A673 (cell line): ENCODE measurements at places on chromosomes 3 and 15. TPM values are rescaled to one million over a fixed set of nuclear protein-coding genes. Genes with fewer than 3 reads are reported as not detected.

The GPR160 gene
- 6.7 and 11.2 TPM in 2 replicates for total RNA-seq

The KBTBD12 gene
- not detected in 2 replicates for total RNA-seq

The FOXB1 gene
- total RNA-seq = not detected in 2 replicates

The CLASP2 gene
- total RNA-seq = 67.4 and 74.6 TPM in 2 replicates

The FOXL2NB gene
- total RNA-seq = not detected in 2 replicates

GRCh38 chr3:196641333-196642054 is 2.0 kb downstream of the NRROS start:
- DNase-seq = no peak

The IL1RAP gene
- 207 and 233 TPM in 2 replicates for total RNA-seq

DNA sequence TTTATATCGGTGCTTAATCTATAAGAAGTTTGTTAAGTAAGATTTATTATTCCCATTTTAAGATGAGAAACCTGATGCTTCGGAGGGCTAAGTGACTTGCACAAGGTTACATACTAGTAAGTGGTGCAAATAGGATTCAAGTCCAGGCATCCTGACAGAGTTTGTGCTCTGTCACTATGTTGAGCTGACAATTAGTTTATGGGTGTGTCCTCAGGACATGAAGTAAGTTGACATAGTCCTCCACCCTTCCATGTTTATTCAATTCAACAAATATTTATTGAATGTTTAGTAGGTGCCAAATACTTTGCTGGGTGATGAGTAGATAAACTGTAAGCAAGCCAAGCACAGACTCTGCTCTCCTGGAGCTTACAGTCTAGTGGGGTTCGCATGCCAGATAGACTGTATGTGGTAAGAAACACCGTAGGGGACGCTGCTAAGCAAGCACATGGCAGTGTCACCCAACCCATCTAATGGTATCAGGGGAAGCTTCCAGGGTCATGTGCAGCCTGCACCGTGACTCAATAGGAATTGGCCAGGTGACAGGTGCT is 342.7 kb upstream of the SATB1 start:
- no peak for DNase-seq

DNA sequence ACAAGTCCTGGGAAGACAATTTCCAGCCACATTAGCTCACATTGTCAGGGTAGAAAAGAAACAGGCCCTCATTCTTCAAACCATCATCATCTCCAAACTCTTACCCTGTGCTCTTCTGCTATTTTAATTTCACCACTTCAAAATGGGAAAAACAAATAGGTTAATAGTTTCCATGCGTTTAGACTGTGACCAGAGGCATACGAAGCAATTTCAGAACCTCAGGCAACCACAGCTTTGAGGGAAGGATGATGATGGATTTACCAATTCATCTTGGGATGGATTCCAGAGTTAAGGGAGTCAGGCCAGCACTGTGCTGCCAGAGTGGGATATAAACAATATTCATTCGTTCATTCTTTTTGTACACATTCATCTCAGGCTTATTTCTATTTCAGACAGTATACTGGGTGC is 307.8 kb upstream of the TPRG1 start:
- DNase-seq = no peak

DNA sequence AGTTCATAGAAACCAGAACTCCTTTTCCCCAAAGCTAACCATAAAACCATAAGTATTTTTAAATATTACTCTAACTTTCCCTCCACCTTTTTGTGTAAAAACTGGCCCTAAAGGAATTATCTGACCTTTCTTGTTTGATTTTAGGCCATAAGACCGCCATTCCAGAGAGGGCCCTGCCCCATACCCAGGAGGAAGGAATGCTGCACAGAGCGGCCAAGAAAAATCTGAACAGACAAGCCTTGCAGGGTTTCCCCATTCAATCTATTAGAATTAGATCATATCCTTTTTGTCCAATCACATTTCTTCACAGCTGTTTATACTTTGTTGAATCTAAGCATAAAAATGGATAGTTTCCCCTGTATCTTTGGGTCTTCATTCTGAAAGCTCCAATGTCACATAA is 97.1 kb downstream of the B3GALNT1 start:
- DNase-seq = no peak

GRCh38 chr15:74603789-74604705 is 11.6 kb upstream of the CLK3 start:
- DNase-seq = no peak

GRCh38 chr15:50107157-50107556 is 11.9 kb downstream of the ATP8B4 start:
- no peak for DNase-seq

GRCh38 chr15:31434588-31435260 is 108.1 kb downstream of the KLF13 start:
- no peak for DNase-seq

- DNase-seq = peak; percentile 60
These were observed 314 bp upstream of the TMED3 start for GRCh38 chr15:79310612-79310984.

- peak; percentile 42 for DNase-seq
These were observed 127.6 kb upstream of the LMOD3 start for GRCh38 chr3:69250014-69250413.

DNA sequence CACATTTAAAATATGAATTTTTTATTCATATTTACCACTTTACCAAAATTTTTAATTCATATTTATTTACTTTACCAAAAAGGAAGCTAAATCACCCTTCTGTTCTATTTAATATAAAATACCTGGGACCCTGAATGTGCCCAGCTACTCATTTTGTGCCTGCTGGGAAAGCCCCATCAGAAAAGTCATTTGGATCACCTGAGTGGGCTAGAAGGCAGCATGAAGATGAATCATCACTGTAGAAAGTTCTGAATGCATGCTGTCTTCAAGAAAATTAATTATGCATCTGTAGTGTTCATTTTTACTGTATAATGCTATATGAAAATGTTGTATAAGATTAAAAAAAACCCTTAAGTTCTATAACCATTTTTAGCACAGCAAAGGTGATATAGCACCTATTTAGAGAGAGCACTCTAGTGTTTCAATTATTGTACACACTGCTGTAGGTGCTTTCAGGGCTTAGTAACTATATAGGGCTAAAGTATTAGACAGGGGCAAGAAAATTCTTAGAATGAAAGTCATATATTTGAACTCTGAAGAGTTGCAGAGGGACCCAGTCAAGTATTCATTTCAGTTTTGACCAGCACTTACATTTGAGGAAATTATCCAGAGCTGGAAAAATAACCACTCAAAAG is 175.1 kb downstream of the NFKBIZ start:
- no peak for DNase-seq

DNA sequence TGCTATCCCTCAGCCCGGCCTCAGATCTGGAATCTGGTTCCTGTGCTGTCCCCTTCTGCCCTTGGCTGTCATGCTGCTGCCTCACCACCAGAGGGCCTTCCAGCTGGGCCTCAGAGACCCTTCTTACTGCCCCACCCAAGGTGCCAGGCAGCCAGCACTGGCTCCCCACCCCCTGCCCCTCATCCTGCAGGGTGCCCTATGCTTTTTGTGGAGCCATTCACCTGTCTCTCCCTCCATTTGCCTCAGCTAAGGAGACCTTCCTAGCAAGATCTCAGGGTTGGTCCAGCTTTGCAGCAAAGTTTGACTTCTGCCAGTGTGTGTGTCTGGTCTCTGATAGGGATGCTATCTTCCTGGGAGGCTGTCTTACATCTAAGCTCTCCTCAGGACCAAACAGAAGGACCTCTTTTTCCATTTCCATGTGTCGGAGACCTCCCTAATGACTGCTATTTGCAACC is 1.9 kb upstream of the VWA5B2 start:
- peak; percentile 42 for DNase-seq

The TRMT10C gene
- total RNA-seq = 36.7 and 41.9 TPM in 2 replicates

GRCh38 chr3:39808467-39809180 is 785 bp upstream of the MYRIP start:
- DNase-seq = peak; percentile 3

DNA sequence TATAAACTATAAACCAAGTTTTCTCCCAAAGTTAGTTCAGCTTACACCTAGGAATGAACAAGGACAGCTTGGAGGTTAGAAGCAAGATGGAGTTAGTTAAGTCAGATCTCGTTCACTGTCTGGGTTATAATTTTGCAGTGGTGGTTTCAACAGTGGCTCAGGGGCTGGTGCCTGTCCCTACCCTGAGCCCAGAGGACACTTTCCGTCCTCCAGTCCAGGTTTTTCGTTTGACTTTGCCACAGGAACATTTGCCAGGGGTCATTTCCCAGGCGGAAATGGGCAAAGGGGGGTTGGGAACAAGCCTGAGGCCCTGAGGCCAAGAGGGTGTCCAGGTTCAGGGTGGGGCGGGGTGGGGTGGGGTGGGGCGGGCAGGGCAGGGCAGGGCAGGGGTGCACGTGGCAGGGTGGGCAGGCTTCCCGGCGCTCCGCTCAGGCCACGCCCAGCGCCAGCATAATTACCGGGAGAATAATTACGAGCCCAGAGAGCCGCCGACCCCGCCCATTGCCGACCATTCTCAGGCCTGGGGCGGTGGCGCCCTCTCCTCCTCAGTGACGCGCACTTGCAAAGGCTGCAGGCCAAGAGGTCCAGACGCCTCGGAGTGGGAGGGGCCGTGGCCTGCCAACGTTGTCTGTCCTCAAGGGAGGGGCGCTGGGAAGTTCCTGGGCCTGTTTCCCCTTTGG is 70.4 kb downstream of the KLF13 start:
- peak; percentile 20 for DNase-seq

The GOLGA8T gene
- total RNA-seq = not detected in 2 replicates

- peak; percentile 13 for DNase-seq
These were observed 391.4 kb upstream of the FRG2C start for GRCh38 chr3:75272691-75273090.

DNA sequence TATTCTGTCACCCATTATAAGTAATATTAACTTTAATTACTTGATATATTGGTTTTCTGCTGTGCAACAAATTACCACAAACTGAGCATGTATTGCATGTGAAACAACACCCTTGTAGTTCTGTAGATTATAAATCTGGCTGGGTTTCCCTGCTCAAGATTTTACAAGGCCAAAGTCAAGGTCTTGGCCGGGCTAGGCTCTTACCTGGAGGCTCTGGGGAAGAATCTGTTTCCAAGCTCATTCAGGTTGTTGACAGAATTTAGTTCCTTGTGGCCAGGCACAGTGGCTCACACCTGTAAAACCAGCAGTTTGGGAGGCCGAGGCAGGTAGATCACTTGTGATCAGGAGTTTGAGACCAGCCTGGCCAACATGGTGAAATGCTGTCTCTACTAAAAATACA is 16.3 kb downstream of the TIMMDC1 start:
- DNase-seq = no peak

GRCh38 chr3:197465996-197466549 is 89.7 kb downstream of the BDH1 start:
- no peak for DNase-seq

GRCh38 chr15:93671387-93671943 is 559.9 kb upstream of the MCTP2 start:
- no peak for DNase-seq

DNA sequence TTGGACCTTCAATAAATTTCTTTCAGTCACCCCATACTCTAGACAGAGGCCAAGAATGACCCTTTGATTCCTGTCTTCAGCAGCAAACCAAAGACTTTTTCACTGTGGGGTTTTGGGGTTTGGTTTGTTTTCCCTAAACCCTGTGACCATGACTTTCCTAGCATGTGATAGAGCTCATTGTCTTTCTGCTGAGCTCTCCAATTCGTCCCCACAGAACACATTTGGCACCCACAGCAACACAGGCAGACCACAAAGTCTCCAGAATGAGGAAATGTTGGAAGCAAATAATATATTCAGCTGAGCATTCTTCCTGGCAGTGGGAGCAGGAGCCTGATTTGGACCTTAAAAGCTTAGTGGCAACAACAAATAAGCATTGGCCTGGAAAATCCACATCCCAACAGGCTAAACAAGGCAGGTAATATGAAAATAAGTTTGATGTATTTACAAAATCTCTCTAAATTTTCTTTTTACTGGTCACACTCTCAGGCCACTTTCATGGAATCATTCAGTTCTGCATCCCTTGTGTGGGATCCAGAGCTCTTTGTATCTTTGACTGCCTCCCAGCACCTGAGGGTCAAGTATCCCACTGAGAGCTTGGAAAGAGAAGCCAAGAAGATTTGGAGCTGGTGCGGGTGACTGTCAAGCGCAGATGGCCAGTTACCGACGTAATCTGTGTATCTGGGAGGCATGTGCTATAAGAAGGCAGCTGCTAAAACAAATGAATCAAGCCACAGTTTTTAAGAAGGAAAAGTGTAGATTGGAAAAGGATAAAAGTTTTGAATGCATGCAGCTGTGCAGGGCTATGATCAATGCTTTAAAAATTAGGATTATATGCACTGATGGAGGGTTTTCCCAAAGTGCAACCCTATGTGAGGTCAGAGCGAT is 36.5 kb upstream of the CPB1 start:
- no peak for DNase-seq

The LDHAL6B gene
- total RNA-seq = not detected in 2 replicates

DNA sequence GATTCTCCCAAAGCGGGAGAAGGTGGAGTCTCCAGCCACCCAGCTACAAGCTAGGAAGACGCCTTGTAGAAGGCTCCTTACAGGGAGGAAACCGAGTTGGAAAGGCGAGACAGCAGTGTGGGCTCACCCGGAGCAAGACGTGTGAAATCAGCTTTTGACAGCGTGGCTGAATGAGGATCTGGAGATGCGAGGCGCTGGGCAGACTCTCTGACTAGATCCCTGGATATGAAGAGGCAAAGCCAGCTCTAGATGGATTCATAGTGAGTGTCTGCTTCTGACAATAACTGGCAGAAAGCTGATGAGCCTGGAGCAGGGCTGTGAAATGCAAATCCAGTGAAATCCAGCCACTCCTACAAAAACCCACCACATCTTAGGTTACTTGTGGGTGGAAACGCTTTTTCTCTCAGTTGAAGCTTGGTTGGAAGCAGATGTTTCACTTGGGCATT is 41.0 kb downstream of the GOLGA6A start:
- DNase-seq = peak; percentile 21

The VWA5B2 gene
- total RNA-seq = 0.13 TPM in 1 of 2 replicates, not detected in the other

The COL8A1 gene
- 2.5 and 2.7 TPM in 2 replicates for total RNA-seq

GRCh38 chr3:78077842-78078241 is 1037.9 kb downstream of the ROBO2 start:
- no peak for DNase-seq

The DVL3 gene
- total RNA-seq = 82.6 and 83.3 TPM in 2 replicates

The GOLGA6L10 gene
- total RNA-seq = 2.6 and 3.1 TPM in 2 replicates
